D341Med (cell line): ENCODE measurements at places on chromosomes 12 and 14.

GRCh38 chr14:67187826-67188225, 1.4 kb upstream of the GARIN2 start:
- DNase-seq, result no peak

- DNase-seq, result no peak
Measured at GRCh38 chr12:108144080-108144479, 15.0 kb downstream of the WSCD2 start.

DNA sequence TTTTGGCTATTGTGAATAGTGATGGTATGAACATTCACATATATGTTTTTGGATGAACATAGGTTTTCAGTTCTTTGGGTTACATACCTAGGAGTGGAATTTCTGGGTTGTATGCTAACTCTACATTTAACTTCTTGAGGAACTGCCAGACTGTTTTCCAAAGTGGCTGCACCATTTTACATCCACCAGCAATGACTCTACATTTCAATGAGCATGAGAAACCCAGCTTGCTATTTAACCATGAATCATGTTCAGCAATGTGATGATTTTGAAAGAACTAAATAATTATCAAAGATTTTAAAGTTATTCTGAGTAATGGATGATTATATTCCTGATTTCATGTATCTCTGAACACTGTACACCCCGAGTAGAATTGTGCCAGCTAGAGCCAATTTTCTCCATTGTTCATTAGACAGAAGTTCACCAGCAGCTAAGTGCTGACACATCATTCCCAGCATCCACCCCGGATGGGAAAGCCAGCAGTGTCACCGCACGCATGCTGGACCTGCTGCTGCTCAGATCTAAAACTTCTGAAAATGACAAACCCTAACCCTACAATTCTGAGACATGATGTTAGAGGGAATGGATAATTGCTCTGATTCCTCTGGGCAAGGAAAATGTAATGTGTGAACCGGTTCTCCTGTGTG, 13.3 kb upstream of the ANAPC5 start:
- DNase-seq, result no peak

DNA sequence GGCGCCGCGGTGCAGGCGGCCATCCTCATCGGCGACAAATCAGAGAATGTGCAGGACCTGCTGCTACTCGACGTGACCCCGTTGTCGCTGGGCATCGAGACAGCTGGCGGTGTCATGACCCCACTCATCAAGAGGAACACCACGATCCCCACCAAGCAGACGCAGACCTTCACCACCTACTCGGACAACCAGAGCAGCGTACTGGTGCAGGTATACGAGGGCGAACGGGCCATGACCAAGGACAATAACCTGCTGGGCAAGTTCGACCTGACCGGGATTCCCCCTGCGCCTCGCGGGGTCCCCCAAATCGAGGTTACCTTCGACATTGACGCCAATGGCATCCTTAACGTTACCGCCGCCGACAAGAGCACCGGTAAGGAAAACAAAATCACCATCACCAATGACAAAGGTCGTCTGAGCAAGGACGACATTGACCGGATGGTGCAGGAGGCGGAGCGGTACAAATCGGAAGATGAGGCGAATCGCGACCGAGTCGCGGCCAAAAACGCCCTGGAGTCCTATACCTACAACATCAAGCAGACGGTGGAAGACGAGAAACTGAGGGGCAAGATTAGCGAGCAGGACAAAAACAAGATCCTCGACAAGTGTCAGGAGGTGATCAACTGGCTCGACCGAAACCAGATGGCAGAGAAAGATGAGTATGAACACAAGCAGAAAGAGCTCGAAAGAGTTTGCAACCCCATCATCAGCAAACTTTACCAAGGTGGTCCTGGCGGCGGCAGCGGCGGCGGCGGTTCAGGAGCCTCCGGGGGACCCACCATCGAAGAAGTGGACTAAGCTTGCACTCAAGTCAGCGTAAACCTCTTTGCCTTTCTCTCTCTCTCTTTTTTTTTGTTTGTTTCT, 1.7 kb downstream of the HSPA2 start:
- no peak for DNase-seq

GRCh38 chr12:122788387-122788786, 14.0 kb downstream of the CCDC62 start:
- no peak for DNase-seq

DNA sequence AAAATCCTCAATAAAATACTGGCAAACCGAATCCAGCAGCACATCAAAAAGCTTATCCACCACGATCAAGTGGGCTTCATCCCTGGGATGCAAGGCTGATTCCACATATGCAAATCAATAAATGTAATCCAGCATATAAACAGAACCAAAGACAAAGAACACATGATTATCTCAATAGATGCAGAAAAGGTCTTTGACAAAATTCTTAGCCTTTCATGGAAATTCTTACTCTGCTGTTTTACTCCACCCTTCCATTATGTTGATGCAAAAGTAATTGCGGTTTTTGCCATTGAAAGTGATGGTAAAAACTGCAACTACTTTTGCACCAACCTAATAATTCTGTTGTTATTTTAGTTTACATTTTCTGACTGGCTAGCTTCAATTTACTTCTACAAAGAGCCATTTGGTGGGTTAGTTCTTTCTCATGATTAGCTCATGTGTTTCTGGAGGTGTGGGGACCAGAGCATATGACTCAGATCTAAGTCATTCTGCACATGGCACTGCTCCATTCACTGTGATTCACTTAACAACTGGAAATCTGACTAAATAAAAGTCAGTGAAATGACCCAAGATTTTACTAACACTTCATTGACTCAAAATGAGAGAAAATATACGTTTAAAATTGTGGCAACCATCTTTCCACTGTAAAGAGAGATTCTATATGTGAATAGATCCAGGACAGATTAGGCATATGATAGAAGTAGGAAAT, 99.9 kb downstream of the TMTC3 start:
- no peak for DNase-seq
